ENCODE measurements at places on chromosomes 13 and 19. TPM values are rescaled to one million over a fixed set of nuclear protein-coding genes. Genes with fewer than 3 reads are reported as not detected.

Gene RAB3D
- total RNA-seq = 19.6 TPM

Gene PODNL1
- 16.1 TPM for total RNA-seq

- DNase-seq = no peak
These were observed 87.8 kb downstream of the ZIC5 start for GRCh38 chr13:99883805-99884204.

DNA sequence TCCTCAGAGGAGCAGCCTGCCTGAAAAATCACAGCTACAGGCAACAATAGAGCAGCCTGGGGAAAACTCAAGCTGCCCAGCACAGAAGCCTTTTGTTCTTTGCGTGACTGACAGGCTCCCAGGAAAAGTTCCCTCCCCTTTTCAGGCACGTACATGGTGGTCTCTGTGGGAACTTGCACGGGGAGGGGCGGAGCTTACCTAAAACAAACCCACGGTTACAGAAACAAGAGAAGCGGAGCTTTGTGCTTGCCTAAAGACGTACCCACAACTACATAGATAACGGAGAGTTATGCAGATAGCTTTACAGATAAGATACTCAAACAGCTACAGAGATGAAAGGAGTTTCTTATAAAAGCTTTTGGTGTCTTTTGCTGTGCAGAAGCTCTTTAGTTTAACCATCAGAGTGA is 11.4 kb downstream of the ETFB start:
- DNase-seq = no peak

DNA sequence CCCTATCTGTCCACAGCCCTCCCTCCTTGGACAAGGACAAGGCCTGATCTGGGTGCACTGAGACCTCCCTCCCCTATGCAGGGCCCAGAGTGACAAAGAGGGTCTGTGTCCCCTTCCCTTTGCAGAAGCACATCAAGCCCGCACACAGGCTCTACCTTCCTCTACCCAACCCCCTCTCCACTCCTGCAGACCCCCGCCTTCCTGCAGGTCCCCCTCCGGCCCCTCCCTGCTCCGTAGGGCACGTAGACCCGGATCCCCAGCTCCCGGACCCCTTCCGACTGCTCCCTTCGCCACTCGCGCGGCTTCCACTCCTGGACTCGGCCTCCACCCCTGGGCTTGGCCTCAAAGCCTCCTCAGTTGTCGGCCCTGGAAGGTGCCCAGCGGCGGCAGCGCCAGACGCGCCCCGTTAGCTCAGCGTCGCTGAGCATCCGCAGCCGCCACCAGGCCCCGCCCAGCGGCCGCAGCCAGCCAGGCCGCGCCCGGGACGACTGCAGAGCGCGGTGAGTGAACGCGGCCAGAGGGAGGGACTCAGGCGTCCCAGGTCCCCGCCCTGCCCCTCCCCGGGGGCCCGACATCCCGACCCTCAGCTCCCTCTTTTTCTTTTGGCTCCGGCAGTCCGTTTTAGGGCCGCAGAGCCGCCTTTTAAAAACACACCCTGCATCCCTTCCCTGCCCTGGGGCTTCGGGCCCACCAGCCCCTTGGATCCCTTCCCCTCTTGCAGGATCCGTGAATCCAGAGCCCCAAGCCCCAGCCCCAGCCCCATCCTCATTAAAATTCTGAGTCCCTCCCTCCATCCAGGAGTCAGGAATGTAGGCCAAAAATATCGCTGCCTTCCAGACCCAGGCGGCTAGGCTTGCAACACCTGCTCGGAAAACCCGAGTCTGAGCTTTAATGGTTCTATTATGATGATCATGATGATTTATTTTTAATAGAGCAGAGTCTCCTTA is 1.5 kb upstream of the MYADM start:
- peak; percentile 93 for DNase-seq

GRCh38 chr13:22118158-22118557 is 447.3 kb downstream of the FGF9 start:
- DNase-seq = no peak

DNA sequence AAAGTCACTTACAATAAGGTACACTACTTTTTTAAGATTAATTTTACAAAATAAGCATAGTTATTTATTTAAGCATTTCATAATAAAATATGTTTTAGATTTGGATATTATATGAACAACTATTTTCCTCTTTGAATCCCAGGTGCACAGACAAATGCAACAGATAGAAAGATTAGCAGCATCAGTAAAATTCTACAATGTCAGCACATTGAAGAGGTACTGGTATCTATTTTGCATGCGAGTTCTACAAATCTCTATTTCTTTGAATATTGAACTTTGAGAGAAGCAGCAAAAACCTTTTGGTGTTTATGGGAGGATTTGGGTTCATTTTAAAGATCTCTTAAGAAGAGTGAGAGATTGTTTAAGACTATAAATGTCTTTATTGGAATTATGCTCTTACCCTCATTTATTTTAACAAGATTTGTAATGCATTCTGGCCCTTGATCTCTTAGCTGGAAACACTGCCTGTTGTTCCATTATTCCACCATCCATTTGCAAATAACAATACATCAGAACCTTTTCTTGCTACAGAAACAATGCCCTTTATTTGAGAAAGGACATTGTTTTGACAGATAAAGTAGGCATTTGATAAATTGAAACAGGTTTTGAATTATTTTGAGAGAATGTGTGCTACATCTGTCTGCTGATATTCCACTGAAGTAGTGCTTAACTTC is 558.8 kb upstream of the KLHL1 start:
- no peak for DNase-seq

Measured in Caki2 (cell line).